ENCODE measurements at places on chromosomes 16 and 17.

DNA sequence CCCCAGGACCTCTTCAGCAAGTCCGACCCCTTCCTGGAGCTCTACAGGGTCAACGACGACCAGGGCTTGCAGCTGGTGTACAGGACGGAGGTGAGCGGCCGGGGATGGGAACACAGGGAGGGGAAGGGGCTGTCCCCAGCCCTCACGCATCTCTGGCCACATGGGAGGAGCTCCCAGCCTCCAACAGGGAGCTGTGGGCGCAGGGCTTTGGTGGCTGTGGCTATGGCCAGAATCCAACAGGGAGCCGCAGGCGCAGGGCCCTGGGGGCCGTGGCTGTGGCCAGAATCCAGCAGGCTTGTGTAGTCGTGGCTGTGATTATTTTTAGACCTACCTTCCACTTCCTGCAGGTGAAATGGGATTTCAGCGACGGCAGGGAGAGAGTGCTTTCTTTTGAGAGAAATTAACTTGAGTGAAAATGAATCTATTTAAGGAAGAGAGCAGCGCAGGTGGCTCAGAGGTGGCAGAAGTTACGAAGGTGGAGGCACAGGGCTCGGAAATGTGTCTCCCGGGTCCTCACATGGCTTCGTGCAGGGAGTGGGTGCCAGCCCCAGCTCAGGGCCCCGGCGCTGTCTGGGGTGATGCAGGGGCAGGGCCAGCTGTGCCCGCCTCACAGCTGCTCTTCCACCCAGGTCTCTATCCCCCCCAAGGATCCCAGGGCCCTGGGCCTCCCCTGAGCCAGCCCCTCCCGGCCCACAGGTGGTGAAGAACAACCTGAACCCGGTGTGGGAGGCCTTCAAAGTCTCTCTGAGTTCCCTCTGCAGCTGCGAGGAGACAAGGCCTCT is 9.4 kb downstream of the CPNE7 start:
- H3K36me3 ChIP-seq: no peaks in the 10 kb centered on the region
- H3K4me1 ChIP-seq: no peaks in the 10 kb centered on the region
- no peak overlapping the region for H3K27ac ChIP-seq
- H3K4me3 ChIP-seq: no peak overlapping the region

GRCh38 chr16:87457709-87458423 is 35.0 kb downstream of the ZCCHC14 start:
- peak; percentile 85 for DNase-seq
- no peaks in the 10 kb centered on the region for H3K4me1 ChIP-seq
- no peak overlapping the region for H3K27ac ChIP-seq
- no peak overlapping the region for H3K4me3 ChIP-seq
- H3K27me3 ChIP-seq: no peaks in the 10 kb centered on the region
- H3K36me3 ChIP-seq: peaks cover 2% of the 10 kb centered on the region

DNA sequence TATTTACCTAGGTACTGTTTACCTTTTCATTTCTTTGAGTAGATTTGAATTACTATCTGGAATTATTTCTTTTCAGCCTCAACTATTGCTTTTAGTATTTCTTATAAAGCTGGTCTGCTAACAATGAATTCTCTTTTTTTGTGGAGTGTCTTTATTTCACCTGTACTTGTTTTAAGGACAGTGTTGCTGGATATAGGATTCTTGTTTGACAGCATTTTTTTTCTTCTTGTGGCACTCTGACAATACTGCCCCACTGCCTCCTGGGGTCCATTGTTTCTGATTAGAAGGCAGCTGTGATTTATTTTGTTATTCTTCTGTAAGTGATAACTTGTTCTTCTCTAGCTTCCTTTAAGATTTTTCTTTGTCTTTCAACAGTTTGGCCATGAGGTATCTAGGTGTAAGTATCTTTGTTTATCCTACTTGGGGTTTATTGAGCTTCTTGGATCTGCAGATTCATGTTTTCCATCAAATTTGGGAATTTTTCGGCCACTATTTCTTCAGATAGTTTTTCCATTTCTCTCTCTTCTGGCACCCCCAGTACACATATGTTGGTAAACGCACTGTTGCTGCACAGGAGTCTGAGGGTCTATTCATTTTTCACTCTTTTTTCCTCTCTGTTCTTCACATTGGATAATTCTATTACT is 130.4 kb downstream of the AATF start:
- peaks cover 4% of the 10 kb centered on the region for H3K4me1 ChIP-seq
- H3K36me3 ChIP-seq: no peaks in the 10 kb centered on the region
- no peak for DNase-seq
- H3K27ac ChIP-seq: no peak overlapping the region
- no peaks in the 10 kb centered on the region for H3K27me3 ChIP-seq

DNA sequence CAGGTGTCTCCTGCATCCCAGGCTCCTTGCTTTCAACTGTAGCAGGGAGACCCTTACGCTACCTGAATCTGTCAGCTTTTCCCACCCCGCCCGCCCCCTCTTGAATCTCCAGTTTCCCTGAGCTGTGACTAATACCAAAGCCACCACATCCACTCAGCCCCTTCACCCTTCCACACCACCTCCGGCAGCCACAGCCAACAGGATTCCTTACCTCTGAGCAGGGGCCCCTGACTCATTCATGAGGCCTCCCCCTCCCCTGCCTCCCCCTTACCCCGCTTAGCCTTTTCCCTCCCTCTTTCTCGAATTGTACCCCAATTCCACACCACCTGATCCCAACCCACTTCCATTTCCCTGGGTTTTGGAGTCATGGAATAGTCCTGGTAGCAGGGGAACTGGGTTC is 2.3 kb downstream of the STX1B start:
- no peaks in the 10 kb centered on the region for H3K36me3 ChIP-seq
- no peaks in the 10 kb centered on the region for H3K4me1 ChIP-seq
- H3K4me3 ChIP-seq: no peak overlapping the region

DNA sequence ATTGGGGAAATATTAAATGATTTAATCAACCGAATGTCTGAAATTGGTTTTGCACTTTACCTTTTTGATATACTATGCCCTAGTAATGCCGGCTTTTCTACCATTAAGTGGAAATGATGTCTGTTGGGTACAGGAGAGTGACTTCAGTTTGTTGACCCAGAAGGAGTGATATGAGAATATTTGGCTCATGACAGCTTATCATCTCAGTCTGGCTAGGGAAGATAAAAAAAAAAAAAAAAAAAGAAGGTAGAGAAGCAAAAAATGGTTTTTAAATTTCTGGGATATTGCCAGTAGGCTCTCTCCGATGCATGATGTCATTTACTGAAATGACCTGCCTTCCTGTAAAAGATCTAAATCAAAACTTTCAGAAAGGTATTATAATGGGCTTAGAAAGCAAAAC is 69.0 kb downstream of the CNTNAP4 start:
- no peaks in the 10 kb centered on the region for H3K36me3 ChIP-seq
- H3K27ac ChIP-seq: no peak overlapping the region
- no peak overlapping the region for H3K4me3 ChIP-seq
- no peaks in the 10 kb centered on the region for H3K27me3 ChIP-seq
- H3K4me1 ChIP-seq: peaks cover 2% of the 10 kb centered on the region

DNA sequence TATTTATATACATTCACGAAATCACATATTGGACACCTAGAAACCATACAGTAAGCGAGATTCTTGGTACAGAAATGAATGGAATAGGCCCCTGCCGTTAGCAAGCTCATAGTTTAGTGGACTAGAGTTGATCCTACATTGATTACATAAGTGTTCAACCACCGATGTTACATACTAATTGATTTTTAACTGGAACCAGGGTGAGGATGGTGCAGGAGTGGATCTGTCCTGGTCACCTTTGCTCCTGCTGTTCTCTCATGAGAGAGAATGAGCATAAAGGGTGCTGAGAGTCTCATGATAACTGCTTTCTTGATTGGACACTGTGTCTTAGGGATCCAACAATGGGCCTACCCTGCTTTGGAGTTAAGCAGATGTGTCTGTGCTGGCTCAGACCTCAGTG is 13.9 kb downstream of the MAP2K4 start:
- H3K4me1 ChIP-seq: no peaks in the 10 kb centered on the region
- H3K4me3 ChIP-seq: no peak overlapping the region
- H3K36me3 ChIP-seq: no peaks in the 10 kb centered on the region
- H3K27ac ChIP-seq: no peak overlapping the region
- no peaks in the 10 kb centered on the region for H3K27me3 ChIP-seq

GRCh38 chr16:85202631-85203461 is 90.6 kb upstream of the CIBAR2 start:
- no peak overlapping the region for H3K4me3 ChIP-seq
- H3K27me3 ChIP-seq: no peaks in the 10 kb centered on the region
- H3K4me1 ChIP-seq: peaks cover 11% of the 10 kb centered on the region
- DNase-seq: peak; percentile 83

DNA sequence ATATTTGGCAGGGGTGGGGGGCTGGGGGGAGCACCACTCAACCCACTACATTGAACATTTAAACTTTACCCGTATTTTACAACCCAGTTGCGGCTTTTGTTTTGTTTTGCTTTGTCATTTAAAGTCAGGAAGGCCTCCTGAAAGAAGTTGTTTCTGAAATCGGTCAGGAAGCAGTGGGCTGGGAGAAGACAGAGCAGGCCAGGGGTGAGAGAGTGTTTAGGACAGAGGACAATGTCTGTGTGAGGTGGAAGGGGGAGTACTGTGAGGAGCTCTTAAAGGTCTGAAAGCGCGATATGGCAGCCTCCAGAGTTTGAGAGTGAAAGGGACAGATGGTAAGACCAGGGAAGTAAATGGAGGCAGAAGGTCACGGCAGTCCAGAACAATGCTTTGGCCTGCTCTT is 6.1 kb upstream of the WFIKKN2 start:
- H3K4me1 ChIP-seq: peaks cover 7% of the 10 kb centered on the region
- no peak overlapping the region for H3K27ac ChIP-seq
- H3K36me3 ChIP-seq: no peaks in the 10 kb centered on the region

- H3K36me3 ChIP-seq: no peaks in the 10 kb centered on the region
- H3K27ac ChIP-seq: no peak overlapping the region
- no peaks in the 10 kb centered on the region for H3K27me3 ChIP-seq
Measured at GRCh38 chr17:77337150-77337549, 196.4 kb downstream of the SEC14L1 start.

- H3K27ac ChIP-seq: no peak overlapping the region
- H3K4me1 ChIP-seq: no peaks in the 10 kb centered on the region
- DNase-seq: no peak
- H3K36me3 ChIP-seq: peaks cover 22% of the 10 kb centered on the region
- H3K4me3 ChIP-seq: no peak overlapping the region
- no peaks in the 10 kb centered on the region for H3K27me3 ChIP-seq
Measured at GRCh38 chr17:81697261-81698044, 5.7 kb upstream of the MRPL12 start.

- H3K27me3 ChIP-seq: no peaks in the 10 kb centered on the region
- H3K4me1 ChIP-seq: peaks cover 8% of the 10 kb centered on the region
- H3K4me3 ChIP-seq: no peak overlapping the region
Measured at GRCh38 chr16:3646348-3646920, 8.1 kb upstream of the DNASE1 start.

All from mesendoderm (in vitro differentiated cells).